NAMALWA (cell line): ENCODE measurements at places on chromosomes 2 and 18.

DNA sequence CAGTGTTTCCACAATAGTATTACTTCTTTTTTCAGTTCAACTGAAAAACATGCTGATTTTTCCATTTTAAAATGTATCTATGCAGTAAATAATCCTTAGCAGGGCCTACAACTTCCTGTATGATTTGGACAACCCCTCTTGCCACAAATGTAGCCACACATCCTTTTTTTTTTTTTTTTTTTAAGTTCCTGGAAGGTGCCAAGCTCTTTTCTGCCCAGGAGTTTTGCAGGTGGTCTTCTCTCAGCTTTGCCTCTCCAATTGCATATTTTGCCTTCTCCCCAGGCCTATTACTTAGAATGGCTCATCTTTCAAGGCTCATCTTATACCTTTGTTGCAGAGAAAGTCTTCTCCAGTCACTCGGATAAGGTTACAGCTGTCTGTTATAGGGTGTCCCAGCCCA lies 11.6 kb downstream of the KLHL14 start:
- DNase-seq = peak; percentile 57

DNA sequence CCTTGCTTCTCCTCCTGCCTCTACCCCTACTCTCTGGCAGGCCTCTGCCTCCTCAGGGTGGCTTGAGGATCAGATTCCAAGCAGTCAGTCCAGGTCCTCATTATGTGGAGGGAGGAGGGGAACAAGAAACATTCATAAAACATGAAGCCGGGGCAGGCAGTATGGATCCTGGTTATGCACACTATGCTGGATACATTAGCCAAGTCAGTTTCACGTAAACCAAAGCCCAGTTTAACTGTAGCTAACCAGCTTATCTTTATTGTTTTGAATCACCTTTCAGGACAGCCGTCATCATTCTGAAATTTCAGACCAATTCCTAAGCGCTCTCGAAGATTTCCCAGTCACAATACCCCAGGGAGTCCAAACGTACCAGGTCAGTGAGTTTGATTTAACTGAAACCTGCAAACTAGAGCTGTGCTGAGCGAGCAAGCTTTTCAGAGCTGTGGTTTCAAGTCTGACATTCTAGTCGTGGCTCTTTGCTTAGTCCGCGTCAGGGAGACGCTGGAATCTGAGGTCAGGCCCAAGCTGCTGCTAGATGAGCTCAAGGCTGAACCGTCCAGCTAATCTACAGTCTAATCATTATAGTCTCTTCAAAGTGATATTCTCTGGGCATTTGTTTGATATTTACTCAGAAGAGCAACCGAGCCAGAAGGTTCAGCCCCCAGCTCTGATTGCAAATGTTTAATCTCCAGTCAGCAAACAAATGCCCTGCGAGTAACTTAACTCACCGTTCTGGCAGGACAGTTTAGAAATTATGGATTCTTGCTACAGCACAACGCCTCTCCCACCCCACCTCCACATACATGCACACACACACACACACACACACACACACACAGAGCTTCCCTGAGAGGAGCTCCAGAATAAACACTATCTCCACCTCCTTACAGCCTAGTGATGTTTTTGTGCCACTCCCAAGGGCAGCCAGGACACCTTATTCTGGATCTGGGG lies 63.8 kb upstream of the BZW1 start:
- DNase-seq = no peak

- DNase-seq = peak; percentile 37
Observed at GRCh38 chr18:63161761-63162195, 157.8 kb downstream of the BCL2 start.

- DNase-seq = no peak
Observed at GRCh38 chr18:50790241-50790640, 29.6 kb downstream of the MRO start.

DNA sequence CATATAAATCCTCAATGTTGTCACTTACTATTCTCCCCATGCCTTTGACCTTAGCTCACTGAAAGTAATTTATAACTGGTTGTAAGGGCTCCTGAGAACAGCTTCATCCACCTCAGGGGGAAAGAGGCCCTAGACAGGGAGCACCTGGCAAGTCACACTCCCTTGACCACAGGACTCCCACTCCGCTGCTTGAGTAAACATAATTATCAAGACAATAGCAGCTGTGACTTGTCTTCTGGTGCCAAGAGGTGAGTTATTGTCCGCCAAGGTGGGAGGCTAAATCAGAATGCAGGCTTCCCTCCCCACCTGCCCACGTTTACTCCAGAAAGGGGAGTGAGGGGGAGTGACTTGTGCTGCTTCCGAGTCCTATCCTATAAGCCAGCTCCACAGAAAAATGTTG lies 230.6 kb upstream of the LRATD1 start:
- no peak for DNase-seq

- no peak for DNase-seq
Observed at GRCh38 chr18:49933530-49934128, 120.3 kb upstream of the ACAA2 start.

DNA sequence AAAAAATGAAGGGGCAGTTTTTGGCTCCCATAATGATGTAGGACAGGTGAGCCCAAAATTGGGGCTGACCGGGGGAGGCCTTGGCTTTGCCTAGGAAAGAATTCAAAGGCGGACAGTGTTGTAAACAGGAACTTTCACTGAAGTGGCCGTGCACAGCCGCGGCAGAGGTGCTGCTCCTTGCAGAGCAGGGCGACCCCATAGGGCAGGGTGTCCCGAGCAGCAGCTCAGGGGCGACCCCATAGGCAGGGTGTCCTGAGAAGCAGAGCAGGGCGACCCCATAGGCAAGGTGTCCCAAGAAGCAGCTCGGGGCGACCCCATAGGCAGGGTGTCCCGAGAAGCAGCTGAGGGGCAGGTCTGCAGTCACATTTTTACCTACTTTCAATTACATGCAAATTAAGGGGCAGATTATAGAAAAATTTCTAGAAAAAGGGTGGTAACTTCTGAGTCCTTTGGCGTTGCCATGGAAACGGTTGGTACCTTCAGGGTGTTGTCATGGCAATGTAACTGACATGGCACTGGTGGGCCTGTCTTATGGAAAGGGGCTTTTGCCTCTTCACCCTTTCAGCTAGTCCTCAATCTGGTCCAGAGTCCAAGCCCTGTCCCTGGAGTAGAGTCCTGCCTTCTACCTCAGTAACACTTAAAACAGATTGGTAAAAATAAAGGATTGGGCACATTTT lies 134.5 kb downstream of the FBXO15 start:
- DNase-seq = no peak

- DNase-seq = peak; percentile 5
Observed at GRCh38 chr2:6254441-6254840, 562.3 kb downstream of the SOX11 start.

- DNase-seq = no peak
Observed at GRCh38 chr2:168713325-168713724, 89.1 kb upstream of the NOSTRIN start.

DNA sequence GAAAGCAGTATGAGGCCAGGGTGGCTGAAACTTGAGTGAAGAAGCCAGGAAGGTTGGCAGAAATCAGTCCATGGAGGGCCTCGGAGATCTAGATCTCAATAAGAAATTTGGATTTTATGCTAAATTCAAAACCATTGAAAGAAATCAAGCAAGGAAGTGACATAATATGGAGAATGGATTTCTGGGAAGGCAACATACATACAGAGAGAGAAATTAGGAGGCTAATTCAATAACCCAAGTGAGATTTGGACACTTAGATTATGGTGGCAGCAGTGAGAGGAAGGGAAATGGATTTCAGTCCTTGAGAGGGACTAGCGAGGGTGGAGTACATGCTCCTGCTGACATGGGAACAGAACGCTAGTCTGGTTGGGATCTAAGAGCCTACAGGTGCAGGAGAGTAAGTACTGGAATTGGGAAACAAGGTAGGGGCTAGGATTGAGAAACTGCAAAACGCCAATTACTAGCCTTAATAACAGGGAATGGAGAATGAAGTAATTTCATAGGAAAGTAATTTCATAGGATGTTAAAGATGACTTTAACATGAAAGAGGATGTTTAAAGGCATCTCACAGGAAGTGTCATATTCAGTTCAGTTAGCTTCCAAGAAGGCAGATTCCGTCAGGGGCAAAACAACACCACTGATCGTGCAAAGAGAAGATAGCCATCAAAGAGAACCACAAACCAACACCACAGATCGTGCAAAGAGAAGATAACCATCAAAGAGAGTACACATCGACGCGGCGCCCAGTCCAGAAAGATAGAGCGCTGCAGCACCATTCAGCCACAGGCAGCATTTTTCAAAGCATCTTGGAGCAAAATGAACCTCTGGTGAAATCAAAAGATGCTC lies 27.2 kb downstream of the CDKL4 start:
- DNase-seq = no peak

GRCh38 chr2:168649105-168649504 lies 153.3 kb upstream of the NOSTRIN start:
- DNase-seq = no peak

DNA sequence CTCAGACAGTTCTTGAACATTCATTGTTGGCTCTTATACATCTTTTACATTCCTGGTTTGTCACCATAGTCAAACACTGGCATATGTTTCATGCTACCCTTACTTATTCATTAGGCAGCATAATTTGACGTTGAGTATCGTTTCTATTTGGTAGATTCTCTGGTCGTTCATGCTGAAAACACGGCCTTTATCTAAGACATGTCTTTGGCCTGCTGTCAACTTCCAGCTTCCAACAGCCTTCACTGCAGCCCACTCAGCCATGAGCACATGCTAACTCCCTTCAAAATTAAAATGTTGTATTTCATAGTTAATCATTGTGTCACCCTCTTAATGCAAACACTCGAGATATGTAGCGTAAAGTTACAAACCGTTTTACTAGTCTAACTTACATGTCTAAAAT lies 493.0 kb upstream of the NRP2 start:
- DNase-seq = no peak
